ENCODE measurements at places on chromosomes 3 and 15.

DNA sequence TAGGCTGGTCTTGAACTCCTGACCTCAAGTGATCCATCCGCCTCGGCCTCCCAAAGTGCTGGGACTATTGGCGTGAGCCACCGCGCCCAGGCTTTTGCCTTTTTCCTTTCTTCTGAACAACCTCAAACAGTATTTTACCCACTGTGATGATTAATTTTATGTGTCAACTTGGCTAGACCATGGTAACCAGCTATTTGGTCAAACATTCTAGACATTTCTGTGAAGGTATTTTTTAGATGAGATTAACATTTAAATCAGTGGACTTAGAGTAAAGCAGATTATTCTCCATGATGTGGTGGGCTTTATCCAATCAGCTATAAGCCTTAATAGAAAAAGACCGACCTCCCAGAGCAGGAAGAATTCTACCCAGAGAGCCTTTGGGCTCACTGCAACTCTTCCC lies 6.0 kb downstream of the SPATA12 start:
- no peak for DNase-seq

DNA sequence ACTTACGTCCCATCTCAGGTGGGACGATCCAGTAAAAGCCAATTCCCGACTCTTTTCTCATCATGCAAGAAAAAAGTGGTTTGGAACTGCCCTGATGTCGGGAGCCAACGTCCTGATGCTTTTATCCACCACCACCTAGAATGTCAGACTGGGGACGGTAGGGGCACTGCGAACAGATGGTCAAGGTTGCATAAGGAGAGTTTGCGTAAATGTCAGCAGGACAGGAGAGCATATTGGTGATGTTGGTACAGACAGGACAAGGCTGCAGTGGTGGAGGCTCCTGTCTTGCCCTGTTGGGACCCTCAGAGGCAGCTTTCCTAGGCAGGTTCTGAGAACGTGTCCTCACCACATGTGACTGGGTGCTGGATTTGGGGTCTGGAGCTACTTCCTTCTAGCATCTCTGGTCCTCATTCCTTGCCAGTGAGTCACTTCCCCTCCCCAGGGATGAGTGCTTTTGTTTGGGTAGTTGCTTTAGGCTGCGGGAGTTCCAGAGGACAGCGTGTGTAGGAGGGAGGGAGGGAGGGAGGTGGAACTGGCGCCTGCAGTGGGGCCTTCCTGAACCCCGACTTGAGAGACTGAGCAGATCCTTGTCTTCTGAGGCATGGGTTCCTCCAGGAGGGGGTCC lies 21.0 kb downstream of the THSD4 start:
- DNase-seq: no peak

- DNase-seq: no peak
These were observed 358.1 kb downstream of the NSUN3 start for GRCh38 chr3:94420931-94421330.

DNA sequence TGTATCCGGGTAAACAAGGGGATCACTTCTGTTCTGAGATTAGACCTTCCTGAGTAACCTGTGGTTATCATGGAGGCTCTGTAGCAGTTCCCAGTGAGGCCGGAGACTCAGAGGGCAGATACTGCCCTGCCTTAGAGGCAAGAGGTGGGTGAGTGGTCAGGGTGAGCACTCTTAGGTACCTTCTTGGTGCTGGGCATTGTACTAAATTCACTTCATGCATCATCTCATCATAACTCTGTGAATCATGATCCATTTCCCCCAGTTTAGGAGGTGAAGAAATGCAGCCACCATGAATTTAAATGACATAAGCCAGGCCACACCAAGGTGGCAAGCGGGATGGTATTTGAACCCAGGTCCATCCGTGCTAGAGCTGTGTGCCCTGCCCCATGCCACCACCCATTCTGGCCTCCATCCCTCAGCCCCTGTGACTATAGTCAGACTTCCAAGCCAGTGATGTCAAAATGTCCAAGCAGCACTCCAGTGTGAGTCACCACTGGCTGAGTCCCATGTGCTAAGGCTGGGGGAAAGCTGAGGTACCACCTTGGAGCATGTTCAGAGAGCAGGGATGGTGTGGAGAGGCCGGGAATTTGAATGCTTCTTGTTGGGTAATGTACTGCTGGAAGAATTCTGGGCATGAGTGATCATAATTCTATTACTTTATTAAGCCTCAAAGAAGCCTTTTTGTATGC lies 88.8 kb downstream of the EPHB1 start:
- DNase-seq: no peak

- DNase-seq: no peak
These were observed 156.6 kb downstream of the MYRIP start for GRCh38 chr3:39965997-39966396.

- DNase-seq: no peak
These were observed 18.1 kb downstream of the HEMK1 start for GRCh38 chr3:50587373-50587772.

DNA sequence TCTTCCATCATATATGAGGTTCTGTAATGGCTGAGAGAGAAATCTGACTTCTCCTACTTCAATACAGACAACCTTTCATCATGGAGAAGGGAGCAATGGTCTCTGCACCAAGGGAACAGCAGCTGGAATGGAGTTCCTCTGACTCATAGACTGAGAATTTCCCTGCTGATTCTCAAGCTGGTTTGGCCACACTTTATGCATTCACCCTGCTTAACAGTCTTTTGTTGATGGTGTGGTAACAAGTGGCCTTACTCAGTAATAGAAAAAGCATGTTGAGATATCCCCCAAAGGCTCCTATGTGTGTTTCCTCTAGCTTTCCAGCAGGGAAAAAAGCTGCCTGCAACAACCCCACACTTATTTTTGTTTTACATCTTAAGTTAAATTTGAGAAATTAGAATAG lies 138.1 kb downstream of the GREM1 start:
- DNase-seq: no peak
